ENCODE measurements at places on chromosomes 16 and 17. TPM values are rescaled to one million over a fixed set of nuclear protein-coding genes. Genes with fewer than 3 reads are reported as not detected.

DNA sequence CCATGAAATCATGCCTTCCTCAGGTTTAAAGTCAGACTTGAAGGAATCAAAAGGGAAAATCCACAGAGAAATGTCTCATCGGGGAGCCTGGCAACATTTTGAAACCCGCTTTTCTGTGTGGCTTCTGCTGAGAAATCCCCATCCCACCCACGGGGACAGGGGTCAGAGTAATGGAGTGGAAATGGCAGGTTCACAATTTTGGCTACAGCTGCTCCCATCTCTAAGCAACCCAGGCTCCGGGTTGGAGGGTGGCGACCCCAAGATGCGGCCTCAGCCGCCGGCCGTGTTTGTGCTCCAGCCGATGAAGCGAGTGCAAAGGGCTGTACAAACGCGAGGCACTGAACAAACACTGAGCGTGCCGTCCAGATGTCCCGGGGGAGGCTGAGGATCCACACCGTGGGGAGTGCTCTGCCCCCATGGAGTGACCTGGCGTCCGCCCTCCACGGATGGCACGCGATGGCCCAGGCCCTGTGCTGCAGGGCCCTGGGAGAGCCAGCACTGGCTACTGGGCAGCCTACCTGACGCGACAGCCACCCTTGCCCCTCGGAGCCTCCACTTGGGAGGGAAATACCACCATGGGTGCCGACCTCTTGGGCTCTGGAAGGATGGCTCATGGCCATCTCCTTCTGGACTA is 22.2 kb downstream of the SLC43A2 start:
- H3K4me1 ChIP-seq, result peaks cover 41% of the 10 kb centered on the region
- peak; percentile 59 for DNase-seq

DNA sequence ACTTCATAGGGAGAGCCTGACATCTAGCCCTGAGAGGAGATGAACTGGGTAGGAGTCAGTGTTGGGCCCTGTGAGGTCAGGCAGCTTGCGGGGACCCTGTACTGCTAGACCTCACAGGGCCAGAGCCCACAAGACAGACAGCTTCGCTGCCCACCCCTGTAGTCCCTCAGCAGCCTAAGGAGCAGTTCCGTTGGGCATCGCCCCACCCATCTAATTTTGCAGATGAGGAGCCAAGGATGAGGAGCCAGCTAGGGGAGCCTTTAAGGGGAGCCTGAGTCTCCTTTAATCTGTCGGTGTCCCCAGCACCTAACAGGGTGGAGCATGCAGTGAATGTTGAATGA is 755 bp upstream of the TUFM start:
- DNase-seq, result peak; percentile 18
- peaks cover 6% of the 10 kb centered on the region for H3K36me3 ChIP-seq
- H3K27ac ChIP-seq, result peak overlapping the region; percentile 95
- H3K27me3 ChIP-seq, result no peaks in the 10 kb centered on the region

DNA sequence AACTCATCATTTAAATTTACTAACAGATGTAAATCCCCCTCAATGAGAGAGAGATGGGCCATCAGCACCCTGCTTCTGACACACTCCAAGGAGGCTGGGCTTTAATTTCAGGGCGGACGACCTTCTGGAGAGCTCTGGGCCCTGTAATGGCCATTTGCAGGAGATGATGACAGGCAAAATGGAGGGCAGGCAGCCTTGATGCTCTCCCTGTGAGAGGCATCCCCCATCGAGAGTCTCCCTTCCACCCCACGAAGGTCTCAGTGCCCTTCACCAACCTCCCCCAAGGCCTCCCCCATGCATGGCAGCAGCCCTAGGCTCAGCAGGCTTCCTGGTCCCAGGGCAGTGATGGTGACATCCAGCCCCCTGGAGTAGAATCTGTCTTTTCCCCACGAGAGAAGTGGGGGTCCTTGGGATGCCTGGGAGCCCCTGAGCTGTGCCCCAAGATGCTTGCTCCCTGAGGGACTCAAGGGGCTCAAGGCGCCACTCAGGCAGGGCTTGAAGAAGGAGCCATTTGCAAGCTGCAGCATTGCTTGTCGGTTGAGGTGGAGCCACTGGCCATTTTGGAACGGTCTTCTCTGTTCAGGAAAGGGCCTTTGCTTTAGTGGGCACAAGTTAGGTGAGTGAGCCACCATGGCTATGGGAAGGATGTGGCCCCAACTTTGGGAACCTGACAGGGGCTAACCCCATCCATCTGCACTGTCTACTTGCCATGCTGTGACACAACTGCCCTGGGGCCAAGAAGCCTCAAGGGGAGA is 82.6 kb downstream of the C16orf78 start:
- peaks cover 6% of the 10 kb centered on the region for H3K4me1 ChIP-seq
- H3K27ac ChIP-seq, result no peak overlapping the region
- no peak for DNase-seq
- no peaks in the 10 kb centered on the region for H3K36me3 ChIP-seq
- no peaks in the 10 kb centered on the region for H3K27me3 ChIP-seq

The PLEKHH3 gene
- total RNA-seq, result 1.2 TPM

The TRPV2 gene
- total RNA-seq, result 47.3 TPM
